ENCODE measurements at places on chromosomes 4 and X. TPM values are rescaled to one million over a fixed set of nuclear protein-coding genes. Genes with fewer than 3 reads are reported as not detected.

Gene FAM13A
- total RNA-seq: 14.6 TPM

Gene SPATA4
- total RNA-seq: not detected

Gene SLC7A11
- total RNA-seq: 3.7 TPM

Gene FGA
- not detected for total RNA-seq

Gene FAM184B
- total RNA-seq: not detected

Gene SERTM2
- not detected for total RNA-seq

Gene XAGE1A
- total RNA-seq: not detected

Gene ASB5
- not detected for total RNA-seq

Gene SMPX
- total RNA-seq: not detected

Gene CXCL3
- total RNA-seq: not detected

Gene LONRF3
- 0.32 TPM for total RNA-seq
